Suprapubic skin (tissue), 4 donors: ENCODE measurements at places on chromosomes 5 and 9. TPM values are rescaled to one million over a fixed set of nuclear protein-coding genes. Genes with fewer than 3 reads are reported as not detected.

DNA sequence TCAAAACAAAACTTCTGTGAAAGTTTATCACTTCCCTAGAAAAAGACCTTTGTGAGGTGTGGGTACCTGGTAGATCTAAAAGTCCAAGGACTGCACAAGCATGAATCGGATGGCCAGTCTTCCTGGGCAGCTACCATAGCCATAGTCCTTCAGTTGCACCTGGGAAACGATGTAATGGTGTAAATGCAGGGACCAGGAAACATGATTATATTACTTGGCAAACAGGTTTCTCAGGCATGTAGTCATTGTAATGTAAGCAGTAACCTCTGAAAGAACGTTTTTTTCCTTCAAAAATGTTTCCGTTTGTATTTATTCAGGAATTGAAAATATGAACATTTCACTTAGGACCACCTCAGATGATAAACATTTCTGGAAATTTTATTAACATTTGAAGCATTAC, 433.4 kb downstream of the DTWD2 start:
- no peaks in the 10 kb centered on the region for H3K36me3 ChIP-seq
- no peak overlapping the region for H3K4me3 ChIP-seq
- no peaks in the 10 kb centered on the region for H3K4me1 ChIP-seq
- H3K27ac ChIP-seq = no peak overlapping the region
- H3K27me3 ChIP-seq = no peaks in the 10 kb centered on the region

DNA sequence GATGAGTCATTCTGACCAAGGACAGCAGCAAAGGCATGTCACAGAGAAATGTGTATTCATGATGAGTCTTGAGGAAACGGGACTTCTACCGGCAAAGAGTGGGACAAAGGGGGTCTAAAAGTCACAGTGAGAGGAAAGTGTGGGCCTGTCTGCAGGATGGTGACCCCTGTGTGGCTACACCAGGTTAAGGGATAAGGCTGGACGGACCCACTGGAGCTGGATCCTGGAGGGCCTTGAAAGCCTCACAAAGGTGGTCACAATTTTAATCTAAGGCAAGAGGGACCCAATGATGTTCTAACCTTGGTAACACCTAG, 176.5 kb downstream of the CDK5RAP2 start:
- no peak overlapping the region for H3K4me3 ChIP-seq
- peaks cover 92% of the 10 kb centered on the region for H3K36me3 ChIP-seq
- no peaks in the 10 kb centered on the region for H3K4me1 ChIP-seq
- no peak overlapping the region for H3K27ac ChIP-seq

DNA sequence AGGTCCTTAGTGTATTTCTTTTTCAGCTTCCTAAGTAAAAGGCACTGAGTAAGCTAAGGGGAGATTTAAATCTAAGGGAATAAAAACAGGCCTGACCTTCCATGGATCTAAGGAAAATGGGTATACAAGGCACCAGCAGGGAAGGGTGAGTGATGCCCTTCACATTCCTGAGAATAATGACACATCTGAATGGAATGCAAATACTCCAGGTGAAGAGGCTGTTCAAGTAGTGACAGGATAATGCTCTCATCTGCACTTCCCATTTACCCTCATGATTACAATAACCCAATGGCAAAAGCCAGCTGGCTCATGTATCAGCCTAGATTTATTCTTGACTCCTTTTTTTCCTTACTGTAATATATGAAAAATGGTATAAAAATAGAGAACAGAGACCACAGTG, 216.2 kb upstream of the ACTBL2 start:
- H3K27ac ChIP-seq = no peak overlapping the region
- H3K4me1 ChIP-seq = peaks cover 38% of the 10 kb centered on the region
- H3K36me3 ChIP-seq = no peaks in the 10 kb centered on the region
- H3K27me3 ChIP-seq = no peaks in the 10 kb centered on the region
- no peak overlapping the region for H3K4me3 ChIP-seq

DNA sequence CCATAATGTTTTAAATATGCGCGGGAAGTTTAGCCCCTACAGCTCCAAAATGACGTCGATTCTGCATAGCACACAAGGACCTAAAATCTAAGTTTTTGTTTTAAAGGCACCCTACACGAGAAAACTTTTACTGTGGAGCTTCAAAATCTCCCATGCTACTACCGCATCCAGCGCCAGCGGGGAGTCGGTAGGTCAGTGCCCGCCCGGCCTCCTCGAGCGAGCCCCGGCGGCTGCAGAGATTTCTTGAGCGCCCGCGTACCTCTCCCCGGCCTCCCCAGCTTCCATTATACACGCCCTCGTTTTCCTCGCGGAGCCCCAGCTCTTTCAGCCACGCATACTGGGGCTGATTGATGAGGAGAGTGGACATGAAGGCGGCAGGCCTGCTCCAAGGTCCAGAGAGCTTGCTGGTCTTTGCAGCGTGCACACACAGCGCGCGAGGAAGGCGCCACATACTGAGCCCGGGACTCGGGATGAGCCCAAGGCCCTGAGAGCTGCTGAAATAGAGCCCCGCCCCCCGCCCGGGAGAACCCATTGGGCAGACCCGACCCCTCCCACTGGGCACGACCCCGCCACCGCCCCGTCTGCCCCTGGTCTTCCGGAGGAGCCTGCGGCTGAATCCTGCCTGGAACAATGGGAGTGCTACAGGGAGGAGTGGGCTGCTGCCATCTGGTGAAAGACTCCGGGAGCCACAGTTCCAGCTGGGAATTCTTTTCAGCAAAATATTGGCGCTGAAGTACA, at the start of gene ALDH7A1:
ALDH7A1 (minus strand) TSS at position 472 of the 738 bp plus-strand sequence; CDS start at position 451, 21 bp downstream.
- peak within 1 kb of the TSS; percentile 47 for H3K4me3 ChIP-seq
- peak within 1 kb of the TSS; percentile 67 for H3K27ac ChIP-seq
- peaks cover 21% of the 10 kb centered on the region for H3K36me3 ChIP-seq
- H3K4me1 ChIP-seq = peaks cover 40% of the 10 kb centered on the region
- peak; percentile 95 for DNase-seq

DNA sequence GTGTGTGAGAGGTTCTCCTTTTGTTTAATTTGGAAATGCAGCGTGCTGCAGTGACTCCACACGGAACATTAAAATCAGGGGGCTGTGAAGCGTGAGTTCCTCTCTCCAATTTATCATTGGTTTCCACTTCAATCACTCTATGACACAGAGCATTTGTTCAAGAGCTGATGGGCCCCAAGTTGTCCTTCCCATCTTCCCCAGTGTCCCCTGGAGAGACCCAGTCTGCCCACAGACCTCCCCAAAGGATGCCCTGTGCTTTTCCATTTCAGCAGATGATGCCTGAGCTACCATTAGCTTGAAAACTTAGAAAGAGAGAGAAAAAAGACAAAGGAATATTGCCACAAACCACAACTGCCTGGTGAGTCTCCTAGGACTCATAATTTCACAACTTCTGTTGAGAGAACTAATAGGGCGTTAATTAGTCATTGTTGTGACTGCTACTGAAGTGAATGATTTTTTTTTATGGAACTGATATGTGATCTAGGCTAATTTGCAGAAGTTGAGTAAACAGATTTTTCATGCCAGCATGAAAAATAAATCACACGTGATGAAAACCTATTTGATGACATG, 772.7 kb downstream of the SEMA5A start:
- H3K27me3 ChIP-seq = no peaks in the 10 kb centered on the region
- no peaks in the 10 kb centered on the region for H3K36me3 ChIP-seq
- no peak overlapping the region for H3K4me3 ChIP-seq

GRCh38 chr5:131195696-131196095, 25.0 kb downstream of the LYRM7 start:
- no peak for DNase-seq
- H3K4me3 ChIP-seq = no peak overlapping the region
- H3K4me1 ChIP-seq = no peaks in the 10 kb centered on the region
- peaks cover 4% of the 10 kb centered on the region for H3K36me3 ChIP-seq
- no peaks in the 10 kb centered on the region for H3K27me3 ChIP-seq

DNA sequence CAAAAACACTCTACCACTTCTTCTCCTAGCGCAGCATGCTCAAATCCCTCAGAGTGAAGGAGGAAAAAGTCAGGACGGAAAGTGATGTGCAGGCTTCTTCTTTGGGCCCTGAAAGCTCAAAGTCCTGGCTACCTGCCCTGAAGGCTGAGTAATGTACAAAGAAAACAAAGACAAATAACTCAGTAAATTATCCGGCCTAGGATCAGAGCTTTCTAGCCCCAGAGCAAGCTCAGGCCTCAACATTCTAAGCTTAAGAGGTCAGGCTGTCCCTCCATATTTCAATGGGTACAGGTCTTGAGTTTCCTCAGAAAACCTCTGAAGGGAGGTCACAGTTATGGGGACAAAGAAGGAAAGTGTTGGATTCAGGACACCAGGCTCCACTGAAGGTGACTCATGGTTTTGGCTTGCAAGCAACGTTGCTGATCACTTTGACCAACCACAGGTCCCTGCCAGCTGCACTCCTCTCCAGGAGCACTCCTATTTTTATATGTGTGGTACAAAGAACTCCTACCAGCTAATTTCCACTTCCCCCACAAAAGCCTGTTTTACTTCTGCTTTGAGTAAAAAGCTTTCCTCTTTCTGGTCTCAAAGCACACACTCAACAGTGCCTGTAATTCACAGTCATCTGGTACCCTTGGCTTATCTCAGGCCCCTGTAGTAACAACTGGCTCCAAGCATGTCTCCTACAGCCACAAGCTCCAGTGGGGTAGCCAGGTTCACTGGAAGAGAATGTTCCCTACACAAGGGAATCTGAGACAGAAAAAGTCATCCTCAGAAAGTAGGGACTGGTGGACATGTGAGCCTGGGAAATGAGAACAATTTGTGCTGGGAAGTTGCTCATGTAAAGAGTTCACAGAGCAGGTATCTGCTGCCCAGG, 115.7 kb downstream of the UGCG start:
- peaks cover 18% of the 10 kb centered on the region for H3K4me1 ChIP-seq
- no peaks in the 10 kb centered on the region for H3K36me3 ChIP-seq
- no peak overlapping the region for H3K4me3 ChIP-seq
- H3K27ac ChIP-seq = peak overlapping the region; percentile 43
- no peaks in the 10 kb centered on the region for H3K27me3 ChIP-seq

GRCh38 chr5:127739807-127740384, 36.7 kb downstream of the CCDC192 start:
- no peak overlapping the region for H3K27ac ChIP-seq
- no peaks in the 10 kb centered on the region for H3K27me3 ChIP-seq
- no peaks in the 10 kb centered on the region for H3K36me3 ChIP-seq

GRCh38 chr5:21644032-21644431, 1209.1 kb downstream of the CDH12 start:
- no peak for DNase-seq
- no peaks in the 10 kb centered on the region for H3K4me1 ChIP-seq
- H3K27me3 ChIP-seq = no peaks in the 10 kb centered on the region
- H3K27ac ChIP-seq = no peak overlapping the region
- H3K36me3 ChIP-seq = no peaks in the 10 kb centered on the region
- no peak overlapping the region for H3K4me3 ChIP-seq

DNA sequence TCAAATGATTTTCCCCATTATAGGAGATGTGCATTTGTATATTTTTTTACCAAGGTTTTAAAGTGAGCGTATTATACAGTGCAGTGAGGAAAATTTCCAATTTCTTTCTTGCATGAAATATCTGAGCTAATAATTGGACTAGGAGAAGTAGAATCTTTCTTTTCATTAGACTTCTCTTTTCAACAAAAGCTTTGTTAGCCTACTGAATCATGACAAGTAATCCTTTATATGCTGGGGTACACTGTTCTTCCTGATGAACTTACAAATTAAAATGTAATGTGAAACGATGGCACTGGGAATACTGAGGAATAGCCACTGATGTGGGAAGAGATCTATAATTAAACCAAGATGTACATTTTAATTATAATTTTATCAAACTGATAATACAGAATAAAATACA, 829.6 kb downstream of the PTPRD start:
- no peak for DNase-seq
- no peaks in the 10 kb centered on the region for H3K27me3 ChIP-seq
- no peak overlapping the region for H3K27ac ChIP-seq
- H3K4me1 ChIP-seq = no peaks in the 10 kb centered on the region

GRCh38 chr5:134577022-134577795, 51.7 kb downstream of the JADE2 start:
- no peak overlapping the region for H3K4me3 ChIP-seq
- H3K36me3 ChIP-seq = peaks cover 75% of the 10 kb centered on the region
- no peaks in the 10 kb centered on the region for H3K27me3 ChIP-seq
- H3K4me1 ChIP-seq = peaks cover 25% of the 10 kb centered on the region
- no peak for DNase-seq
- H3K27ac ChIP-seq = no peak overlapping the region

DNA sequence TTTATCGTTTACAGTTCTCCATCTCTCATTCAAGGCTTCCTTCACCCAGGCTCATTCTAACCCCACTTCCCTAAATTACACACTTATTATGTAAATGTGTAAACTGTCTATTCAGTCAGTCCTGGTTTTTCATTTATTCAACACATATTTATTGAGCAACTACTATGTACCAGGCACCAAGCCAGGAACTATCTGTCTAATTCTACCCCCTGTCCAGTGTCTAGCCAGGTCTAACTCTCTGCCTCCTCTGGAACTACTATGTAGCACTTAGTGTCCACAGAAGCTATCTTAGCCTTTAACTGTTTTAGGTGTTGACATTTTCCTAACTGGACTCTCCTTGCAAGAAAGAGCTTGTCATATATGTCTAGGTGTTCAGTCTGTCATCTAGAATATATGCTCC, 56.5 kb downstream of the PDE4D start:
- H3K4me3 ChIP-seq = no peak overlapping the region
- peaks cover 8% of the 10 kb centered on the region for H3K27me3 ChIP-seq
- no peaks in the 10 kb centered on the region for H3K36me3 ChIP-seq
- no peaks in the 10 kb centered on the region for H3K4me1 ChIP-seq
- no peak for DNase-seq

- peaks cover 27% of the 10 kb centered on the region for H3K36me3 ChIP-seq
- no peak overlapping the region for H3K4me3 ChIP-seq
- H3K27me3 ChIP-seq = no peaks in the 10 kb centered on the region
These were observed 13.7 kb downstream of the YIPF5 start for GRCh38 chr5:144156767-144157171.

GRCh38 chr9:128729766-128730517, 6.0 kb upstream of the ZDHHC12 start:
- peaks cover 1% of the 10 kb centered on the region for H3K4me1 ChIP-seq
- H3K36me3 ChIP-seq = peaks cover 46% of the 10 kb centered on the region
- no peak overlapping the region for H3K4me3 ChIP-seq
- H3K27me3 ChIP-seq = no peaks in the 10 kb centered on the region
- DNase-seq = no peak
- no peak overlapping the region for H3K27ac ChIP-seq

- H3K27ac ChIP-seq = no peak overlapping the region
- no peak for DNase-seq
These were observed 26.2 kb downstream of the AGTPBP1 start for GRCh38 chr9:85715587-85715986.

Gene HNRNPH1
- 323 TPM for total RNA-seq

Gene REEP2
- 1.5 TPM for total RNA-seq

Gene TPPP
- total RNA-seq = 10.5 TPM

Gene MARCHF6
- total RNA-seq = 126 TPM

Gene MORN5
- not detected for total RNA-seq
